ENCODE measurements at places on chromosomes 5 and 9.

DNA sequence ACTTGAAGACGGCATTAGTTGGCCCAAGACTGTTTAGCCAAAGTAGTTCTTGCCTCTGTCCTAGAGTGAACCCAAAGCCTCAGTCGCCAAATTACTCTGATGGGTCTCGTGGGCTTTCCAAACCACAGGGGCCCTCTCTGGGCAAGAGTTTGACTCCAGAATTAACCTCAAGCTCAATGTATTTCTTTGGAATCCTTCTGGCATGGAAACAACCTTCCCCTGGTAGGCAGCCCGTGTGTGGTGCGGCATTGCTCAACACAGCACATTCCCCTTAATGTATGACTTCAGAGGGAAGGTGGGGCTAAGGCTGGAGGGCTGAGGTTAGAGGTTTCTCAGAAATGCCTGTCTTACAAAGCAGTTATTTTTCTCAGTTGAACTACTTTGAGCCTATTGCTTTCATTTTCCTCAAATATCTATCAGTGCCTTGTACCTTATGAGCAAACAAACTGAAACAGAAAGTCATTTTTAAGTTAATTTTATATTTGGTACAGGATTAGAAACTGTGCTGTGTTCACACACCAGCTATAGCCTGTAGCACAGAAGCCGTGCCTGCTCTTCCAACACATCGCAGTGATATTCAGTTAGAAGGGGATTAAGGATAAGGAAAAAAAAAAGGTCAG lies 123.9 kb upstream of the HAPLN1 start:
- DNase-seq, result no peak

DNA sequence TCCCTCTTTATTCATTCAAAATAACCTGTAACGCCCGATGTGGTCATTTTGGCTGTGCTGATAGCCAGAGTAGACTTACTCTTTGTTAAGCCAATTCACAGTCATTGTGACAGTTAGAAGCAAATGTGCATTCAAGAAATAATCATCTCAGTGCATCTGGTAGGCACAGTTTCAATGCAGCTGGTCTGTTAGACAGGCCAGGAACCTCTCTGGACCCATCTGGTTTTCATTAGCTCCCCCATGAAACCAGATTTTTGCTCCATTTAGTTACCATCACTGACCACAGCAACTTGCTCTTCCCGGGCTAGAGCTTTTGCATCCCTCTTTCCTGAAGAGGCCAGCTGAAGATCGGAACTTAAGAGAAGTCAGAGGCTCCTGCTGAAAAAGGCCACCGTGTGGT lies 284.2 kb downstream of the NSG2 start:
- no peak for DNase-seq

DNA sequence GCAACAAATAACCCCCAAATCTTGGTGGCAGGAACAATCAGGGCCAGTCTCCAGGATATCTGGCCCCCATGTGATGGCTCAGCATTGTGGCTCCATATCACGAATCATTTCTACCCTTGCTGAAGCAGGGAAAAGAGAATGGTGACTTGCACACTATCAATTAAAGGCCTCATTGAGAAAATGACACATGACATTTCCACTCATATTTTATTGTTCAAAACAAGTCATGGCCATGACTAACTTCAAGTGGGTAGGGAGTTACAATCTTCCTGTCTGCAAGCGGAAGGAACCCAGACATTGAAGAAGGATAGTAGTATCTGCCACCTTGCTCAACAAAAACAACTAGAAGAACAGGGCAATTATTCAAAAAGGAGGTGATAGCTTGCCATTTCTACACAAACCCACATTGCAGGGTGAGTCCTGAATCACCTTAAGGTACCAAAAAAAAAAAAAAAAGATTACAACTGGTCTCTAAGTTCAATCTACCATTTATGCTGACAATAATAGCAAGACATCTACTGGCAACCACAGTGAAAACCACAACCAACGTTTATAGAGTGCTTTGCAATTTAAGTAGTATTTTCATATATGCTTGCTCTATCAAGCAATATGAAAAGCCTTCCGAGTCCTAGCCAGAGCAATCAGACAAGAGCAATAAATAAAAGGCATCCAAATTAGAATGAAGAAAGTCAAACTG lies 186.7 kb upstream of the DAPK1 start:
- DNase-seq, result no peak

GRCh38 chr5:82259172-82259800 lies 18.9 kb downstream of the RPS23 start:
- no peak for DNase-seq

GRCh38 chr9:83649080-83649479 lies 26.1 kb downstream of the IDNK start:
- no peak for DNase-seq

DNA sequence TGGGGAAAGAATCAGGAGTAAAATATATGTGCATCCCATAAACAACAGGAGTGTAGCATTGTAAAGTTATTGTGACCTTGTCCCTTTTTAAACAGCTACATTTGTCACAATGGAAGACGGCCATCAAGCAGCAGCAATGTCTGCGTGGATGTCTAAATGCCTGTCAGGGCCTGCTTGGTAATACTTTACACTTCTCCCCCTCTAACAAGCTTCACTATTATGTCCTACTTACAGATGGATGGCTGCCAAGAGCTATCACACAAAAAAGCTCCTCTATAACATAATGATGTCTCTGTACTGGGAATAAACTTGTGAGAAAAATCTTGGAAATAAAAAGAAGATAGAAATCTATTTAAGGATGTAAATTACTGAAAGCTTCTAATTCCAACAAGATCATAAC lies 213.0 kb downstream of the FBXL17 start:
- DNase-seq, result no peak

- no peak for DNase-seq
Measured at GRCh38 chr5:14587150-14587549, 5.6 kb downstream of the OTULINL start.

All from urinary bladder (tissue), 4 donors.